ENCODE measurements at places on chromosomes 2 and 18.

DNA sequence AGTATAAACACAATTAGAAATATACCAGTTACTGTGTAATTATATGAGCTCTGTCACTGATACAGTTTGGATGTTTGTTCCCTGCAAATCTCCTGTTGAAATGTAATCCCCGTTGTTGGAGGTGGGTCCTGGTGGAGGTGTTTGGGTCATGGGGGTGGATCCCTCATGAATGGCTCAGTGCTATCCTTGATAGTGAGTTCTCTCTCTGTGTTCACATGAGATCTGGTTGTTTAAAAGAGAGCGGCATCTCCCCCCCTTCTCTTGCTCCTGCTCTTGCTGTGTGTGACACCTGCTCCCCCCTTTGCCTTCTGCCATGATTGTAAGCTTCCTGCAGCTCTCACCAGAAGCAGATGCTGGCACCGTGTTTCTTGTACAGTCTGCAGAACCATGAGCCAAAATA, 24.1 kb downstream of the MTX2 start:
- no peak for DNase-seq

DNA sequence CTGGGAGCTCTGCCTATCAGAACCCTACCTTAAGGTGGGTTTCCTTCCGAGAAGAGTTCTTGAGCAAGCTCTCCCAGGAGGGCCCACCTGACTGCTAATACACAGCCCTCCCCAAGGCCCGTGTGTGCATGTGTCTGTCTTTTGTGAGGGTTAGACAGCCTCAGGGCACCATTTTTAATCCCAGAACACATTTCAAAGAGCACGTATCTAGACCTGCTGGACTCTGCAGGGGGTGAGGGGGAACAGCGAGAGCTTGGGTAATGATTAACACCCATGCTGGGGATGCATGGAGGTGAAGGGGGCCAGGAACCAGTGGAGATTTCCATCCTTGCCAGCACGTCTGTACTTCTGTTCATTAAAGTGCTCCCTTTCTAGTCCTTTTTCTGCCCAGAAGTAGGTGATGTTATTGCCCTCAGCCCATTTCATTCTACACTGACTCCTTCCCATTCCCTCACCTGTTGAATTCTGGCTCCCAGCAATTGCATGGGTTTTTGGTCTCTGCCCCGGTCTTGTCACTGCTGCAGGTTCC, 6.5 kb downstream of the TMEM37 start:
- no peak for DNase-seq

- DNase-seq, result no peak
Measured at GRCh38 chr2:192030289-192030688, 164.4 kb downstream of the TMEFF2 start.

GRCh38 chr2:105747254-105747894, 2.7 kb downstream of the NCK2 start:
- no peak for DNase-seq

GRCh38 chr2:2916621-2917020, 461.0 kb downstream of the EIPR1 start:
- DNase-seq, result no peak

- DNase-seq, result no peak
Measured at GRCh38 chr2:21267232-21267835, 143.6 kb downstream of the TDRD15 start.

DNA sequence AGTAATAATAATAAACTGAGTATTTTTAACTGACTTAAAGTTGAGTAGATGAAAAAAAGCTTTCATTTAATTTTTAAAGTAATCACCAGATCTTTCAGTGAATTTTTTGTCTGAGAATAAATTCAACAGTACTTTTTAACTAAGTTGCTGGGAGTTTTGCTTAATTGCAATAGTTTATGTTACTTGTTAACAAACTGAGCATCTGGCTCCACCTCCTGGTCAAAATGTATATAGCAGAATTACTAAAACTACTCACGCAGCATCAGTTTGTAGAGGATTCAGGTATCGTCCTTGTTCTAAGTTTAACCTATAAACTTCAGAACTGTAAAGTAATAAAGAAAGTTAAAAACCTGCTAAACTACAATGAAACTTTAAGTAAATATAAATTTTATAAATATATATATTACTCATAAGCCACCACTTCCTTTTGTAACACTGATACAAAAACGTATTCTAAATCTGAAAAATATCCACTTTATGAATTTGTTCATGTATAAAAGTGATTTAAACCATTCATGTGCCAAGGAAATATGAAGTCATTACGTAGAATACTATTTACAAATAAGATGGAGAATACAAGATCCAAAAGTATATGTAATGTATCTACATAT, 21.3 kb downstream of the NOL10 start:
- peak; percentile 12 for DNase-seq

- no peak for DNase-seq
Measured at GRCh38 chr2:45652090-45653031, 886 bp downstream of the PRKCE start.

DNA sequence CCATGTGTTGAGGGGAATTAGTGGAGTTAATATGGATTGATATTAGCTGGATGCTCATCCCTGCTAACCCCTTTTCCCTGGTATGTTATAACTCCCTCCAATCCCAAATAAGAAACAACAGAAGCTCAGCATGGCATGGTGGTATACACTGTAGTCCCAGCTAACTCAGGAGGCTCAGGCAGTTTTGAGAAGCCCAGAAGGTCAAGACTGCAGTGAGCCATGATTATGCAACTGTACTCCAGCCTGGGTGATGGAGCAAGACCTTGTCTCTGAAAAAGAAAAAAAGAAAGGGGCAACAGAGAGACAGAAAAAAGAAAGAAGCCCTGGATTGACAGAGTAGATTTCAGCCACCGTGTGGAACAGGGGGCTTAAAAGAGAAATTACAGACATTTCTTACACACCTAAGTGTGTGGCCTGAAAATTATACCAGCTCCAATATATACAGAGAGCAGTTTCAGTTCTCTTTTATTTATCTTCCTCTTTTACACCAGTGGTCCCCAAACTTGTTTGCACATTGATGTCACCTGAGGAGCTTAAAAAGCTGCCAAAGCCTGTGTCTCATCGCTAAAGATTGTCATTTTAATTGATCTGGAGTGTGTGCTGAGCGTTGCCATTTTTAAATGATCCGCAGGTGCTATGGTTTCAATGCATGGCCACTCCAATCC, 203.6 kb downstream of the UBE2E3 start:
- DNase-seq, result peak; percentile 9

GRCh38 chr2:158598862-158599517, 142.2 kb downstream of the PKP4 start:
- DNase-seq, result no peak

GRCh38 chr2:74041182-74041581, 56.5 kb downstream of the TET3 start:
- DNase-seq, result no peak

- DNase-seq, result no peak
Measured at GRCh38 chr2:67619204-67619603, 222.1 kb downstream of the ETAA1 start.

GRCh38 chr2:47070920-47071824, 83.9 kb downstream of the STPG4 start:
- no peak for DNase-seq

GRCh38 chr18:71919211-71919610, 624.9 kb downstream of the CBLN2 start:
- no peak for DNase-seq

GRCh38 chr2:143171817-143172216, 42.6 kb downstream of the ARHGAP15 start:
- no peak for DNase-seq

DNA sequence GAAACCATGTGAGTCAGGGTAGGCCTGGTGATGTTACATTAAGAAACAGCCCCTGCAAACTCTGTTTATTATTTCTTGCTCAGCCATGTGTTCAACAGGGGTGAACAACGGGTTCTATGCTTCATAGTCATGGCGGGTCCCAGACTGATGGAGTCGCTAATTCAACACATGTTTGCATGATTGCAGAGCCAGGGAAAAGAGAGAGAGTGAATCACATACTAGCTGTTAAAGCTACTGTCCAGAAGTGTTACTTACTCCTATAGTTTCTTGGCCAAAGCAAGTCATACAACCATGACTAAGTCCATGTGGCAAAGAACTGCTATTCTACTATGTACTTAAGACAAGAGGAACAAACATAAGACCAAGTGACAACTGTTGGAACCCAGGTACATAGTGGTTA, 241.2 kb upstream of the SKOR2 start:
- DNase-seq, result no peak

DNA sequence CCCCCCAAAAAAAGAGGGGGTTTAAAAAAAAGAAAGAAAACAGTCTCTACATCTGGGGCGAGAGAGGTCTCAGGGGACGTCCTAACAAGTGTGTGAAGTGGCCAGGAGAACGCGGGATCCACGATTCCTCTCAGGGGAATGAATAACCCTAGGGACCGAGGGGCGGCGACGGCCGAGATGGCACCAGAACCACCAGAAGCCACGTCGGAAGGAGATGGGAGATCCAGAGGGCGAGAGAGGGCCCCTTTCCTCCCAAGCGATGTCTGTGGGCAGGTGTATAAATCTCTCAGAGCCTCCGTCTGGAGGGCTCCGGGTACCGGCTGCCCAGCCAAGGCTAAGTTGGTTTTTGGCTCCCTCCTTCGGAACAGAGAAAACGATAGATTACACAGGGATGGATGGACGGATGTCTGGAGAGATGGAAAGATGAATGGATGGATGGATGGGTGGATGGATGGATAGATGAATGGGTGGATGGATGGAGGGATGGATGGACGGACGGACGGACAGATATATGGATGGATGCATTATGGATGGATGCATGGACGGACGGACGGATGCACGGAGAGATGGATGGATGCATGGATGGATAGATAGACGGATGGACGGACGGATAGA, 1.7 kb downstream of the EPHA4 start:
- DNase-seq, result no peak

- peak; percentile 93 for DNase-seq
Measured at GRCh38 chr18:658001-658946, 821 bp downstream of the TYMS start.

GRCh38 chr2:32418778-32419177, 62.0 kb downstream of the BIRC6 start:
- no peak for DNase-seq

DNA sequence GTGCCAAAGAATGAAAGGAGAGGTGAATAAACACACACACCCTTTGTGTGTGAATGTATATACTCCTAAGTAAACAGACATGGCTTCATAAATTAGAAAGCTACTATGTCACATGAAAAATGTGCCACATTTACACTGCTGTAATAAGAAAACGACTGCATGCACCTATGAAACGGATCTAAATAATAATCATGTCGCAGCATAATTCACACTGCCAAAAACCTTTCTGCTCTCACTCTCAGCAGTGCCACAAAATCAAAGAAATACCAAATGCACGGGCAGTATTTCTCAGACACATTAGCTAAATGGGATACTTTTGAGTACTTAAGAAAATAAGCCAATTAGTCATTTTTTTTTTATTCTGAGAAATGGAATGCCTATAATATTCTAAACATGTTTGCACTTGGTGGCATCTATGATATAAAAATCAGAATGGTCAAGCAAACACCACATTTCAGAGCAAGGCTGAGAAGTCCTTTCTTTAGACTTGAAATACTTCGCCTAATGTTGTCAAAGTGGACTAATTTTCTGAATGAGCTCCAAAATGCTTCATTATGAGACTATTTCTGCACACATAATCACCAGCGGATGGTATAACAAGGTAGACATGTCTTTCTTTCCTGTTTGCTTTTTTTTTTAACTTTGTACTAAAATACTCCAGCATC, 6.6 kb downstream of the BCL11A start:
- no peak for DNase-seq

DNA sequence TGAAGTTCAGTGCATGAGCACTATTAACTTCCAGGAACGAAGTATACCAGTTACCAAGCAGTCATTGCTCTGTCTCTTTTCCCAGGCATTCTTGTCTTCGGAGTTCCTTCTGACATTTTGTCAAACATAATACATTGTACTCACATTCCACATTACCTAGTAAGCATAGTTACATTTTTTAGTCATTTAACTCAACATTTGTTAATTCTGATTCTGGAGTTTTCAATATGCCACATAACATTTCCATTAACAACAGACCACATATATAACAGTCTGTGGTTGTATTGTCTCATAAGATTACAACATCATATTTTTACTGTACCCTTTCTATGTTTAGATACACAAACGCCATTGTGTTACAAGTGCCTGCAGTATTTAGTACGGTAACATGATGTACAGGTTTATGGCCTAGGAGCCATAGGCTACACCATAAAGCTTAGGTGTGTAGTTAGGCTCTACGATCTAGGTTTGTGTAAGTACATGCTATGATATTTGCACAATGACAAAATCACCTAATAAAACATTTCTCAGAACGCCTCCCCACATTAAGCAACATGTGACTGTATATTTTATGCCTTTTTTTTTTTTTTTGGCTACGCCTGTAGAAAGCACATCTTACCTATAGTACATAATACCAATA, 187.1 kb downstream of the DYM start:
- DNase-seq, result no peak

GRCh38 chr2:98519156-98519555, 74.5 kb downstream of the INPP4A start:
- no peak for DNase-seq

- no peak for DNase-seq
Measured at GRCh38 chr18:28522236-28522635, 345.3 kb upstream of the CDH2 start.

GRCh38 chr2:44974064-44974715, 32.7 kb downstream of the SIX3 start:
- DNase-seq, result peak; percentile 74

DNA sequence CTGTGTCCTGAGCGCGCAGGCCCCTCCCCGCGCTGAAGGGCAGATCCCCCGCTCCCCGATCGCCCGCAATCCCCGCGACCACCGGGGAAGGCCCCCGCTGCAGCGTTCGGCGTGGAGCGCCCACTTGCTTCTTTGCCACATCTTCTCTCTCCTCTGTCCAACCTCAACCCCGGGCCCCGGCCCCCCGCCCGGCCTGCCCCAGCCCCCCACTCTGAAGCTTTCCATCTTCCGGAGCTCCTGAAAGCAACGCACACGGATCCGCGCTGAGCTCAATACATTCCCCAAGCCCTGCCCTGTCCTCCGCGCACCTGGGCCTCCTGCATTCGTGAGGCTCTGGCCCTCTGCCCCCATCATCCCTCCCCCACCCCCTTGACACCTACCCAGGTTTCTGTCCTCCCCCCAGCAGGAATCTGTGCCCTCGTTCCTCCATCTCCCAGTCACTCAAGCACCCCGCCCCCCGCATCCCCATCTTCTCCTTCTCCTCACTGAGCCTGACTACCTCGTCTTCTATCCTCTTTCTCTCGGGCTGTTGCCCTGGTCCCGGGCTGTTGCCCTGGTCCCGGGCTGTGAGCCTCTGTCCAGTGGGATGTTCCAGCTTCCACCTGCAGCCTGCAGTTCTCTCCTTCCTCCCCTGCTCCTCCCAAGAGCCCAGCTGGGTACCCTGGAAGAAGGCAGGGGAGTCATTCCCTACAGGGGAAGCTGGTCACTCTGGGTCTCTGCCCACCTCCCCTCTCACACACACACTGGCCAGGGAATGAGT, 7.8 kb downstream of the SPEG start:
- no peak for DNase-seq

GRCh38 chr2:73614997-73615396, 27.2 kb downstream of the NAT8 start:
- no peak for DNase-seq

GRCh38 chr18:52150050-52150449, 189.9 kb upstream of the DCC start:
- DNase-seq, result no peak

Measured in NCI-H774 (cell line).